ENCODE measurements at places on chromosomes 12 and 14.

DNA sequence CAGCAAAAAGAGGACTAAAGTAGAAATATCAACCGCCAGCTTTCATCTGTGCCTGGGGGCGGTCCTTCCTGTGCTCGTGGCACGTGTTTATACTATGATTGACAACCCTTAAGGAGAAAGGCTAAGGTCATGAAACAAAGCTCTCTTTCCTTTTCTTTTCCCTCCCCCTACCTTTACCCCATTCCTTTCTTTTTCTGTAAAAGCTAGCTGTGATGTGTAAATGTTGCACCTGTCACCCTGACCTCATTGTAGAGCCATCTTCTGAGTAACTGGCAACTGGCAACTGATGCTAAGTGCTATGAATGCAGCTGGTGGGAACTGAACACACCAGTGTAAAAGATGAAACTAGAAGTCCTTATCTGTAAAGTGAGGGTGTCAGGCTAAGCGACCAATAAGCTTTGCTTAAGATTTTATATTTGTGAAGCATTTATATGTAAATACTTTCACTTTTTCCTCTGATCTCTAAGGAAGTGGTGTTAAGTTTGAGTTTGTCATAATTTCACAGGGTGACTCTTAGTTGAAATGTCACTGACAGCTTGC, 102.8 kb upstream of the BCAT1 start:
- peak; percentile 65 for DNase-seq

- no peak for DNase-seq
These were observed 301.7 kb downstream of the KCNH5 start for GRCh38 chr14:62743560-62743959.

DNA sequence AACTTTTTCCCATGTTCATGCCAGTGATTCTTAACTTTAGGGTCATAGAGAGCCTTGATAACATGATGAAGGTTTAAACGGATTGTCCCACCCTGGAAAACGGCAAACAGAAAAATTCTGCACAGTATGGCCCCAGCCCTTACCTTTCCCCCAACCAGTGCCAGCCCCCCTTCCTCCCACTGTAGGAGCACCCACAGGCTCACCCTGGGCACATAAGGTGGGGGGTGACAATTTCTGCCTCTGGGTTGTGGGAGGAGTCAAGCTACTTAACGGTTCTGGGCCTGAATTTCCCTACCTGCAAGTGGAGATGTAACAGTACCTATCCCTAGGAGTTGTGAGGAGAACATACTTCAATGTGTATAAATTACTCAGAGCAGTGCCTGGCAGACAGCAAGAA, 18.0 kb downstream of the XRCC3 start:
- DNase-seq = no peak

DNA sequence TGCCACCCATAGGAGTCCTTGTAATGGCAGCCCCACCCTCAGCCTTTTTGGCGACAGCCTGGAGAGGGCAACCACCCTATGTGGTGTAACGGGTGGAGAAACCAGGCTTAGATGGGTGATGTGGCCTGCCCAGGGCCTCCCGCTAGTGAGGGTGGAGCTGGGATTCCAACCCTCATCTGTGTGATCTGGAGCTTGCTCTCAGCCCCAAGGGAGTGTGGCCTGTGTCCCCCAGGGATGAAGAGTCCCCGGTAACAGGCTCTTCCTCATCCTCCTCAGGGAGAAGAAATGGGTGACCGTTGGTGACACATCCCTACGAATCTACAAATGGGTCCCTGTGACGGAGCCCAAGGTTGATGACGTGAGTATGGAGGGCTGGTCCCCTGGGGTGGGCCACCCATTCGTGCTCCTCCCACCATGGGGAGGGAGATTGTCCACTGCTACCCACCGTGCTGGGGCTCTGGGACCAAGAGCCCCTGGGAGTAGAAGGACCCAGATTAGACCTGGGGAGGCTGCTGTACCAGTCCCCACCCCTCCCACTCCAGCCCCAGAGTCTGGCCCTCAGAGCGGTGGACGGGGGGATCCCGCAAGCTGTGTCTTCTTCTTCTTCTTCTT, 8.8 kb downstream of the BCL7A start:
- no peak for DNase-seq

DNA sequence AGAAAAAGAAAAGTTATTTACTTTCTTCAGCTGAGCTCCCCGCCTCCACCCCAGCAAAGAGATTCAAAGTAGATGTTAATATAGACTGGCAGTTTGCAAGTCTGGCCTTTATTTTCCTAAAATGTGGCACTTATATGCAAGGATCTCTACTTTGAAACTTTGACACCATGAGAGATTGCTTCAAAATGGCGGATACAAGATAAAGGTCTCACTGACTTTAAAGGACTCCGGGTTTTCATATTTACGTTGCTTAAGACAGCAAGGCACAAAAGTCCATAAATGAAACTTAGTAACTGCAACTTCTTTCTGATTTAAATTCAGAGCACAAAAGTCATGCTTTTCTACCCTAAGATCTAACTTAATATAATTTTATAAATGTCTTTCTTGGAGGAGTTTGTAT, 3.5 kb downstream of the OTX2 start:
- no peak for DNase-seq

DNA sequence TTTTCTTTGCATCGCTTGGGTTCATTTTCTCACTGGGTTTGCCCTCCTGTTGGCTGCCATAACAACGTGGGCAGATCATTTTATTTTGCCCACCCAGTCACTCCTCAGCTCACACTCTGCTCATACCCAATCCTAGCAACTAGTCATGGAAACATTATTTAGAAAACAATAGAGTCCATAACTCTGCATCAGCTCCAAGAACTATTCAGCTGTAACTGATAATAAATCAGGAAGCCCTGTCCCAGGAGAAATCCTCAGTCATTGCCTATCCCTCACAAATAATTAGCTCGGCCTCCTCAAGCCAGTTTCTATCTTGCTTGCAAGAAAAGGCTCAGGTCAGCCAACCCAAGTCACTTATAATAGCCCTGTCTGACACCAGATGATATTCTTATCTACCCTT, 43.2 kb downstream of the RTN1 start:
- DNase-seq = no peak

- DNase-seq = no peak
These were observed 38.5 kb upstream of the KCNMB4 start for GRCh38 chr12:70327541-70327940.

GRCh38 chr14:101198398-101199027, 295.0 kb upstream of the RTL1 start:
- no peak for DNase-seq

GRCh38 chr12:51399891-51400290, 8.7 kb upstream of the GALNT6 start:
- DNase-seq = no peak

DNA sequence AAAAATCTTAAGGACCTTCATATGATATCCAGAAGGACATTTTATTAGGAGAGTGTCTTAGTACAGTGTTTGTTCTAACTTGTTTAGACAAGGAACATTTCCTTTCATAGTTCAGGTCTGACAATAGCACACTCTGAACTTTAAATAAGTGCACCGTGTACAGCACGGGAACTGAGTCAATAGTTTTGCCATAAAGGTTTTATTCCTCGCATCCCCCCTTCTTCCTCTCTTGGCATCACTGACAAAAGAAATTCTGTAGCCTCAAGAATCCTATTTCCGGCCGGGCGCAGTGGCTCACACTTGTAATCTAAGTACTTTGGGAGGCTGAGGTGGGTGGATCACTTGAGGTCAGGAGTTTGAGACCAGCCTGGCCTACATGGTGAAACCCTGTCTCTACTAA, 58.3 kb downstream of the TMCC3 start:
- DNase-seq = no peak

GRCh38 chr12:42192686-42193085, 45.4 kb downstream of the YAF2 start:
- DNase-seq = no peak

DNA sequence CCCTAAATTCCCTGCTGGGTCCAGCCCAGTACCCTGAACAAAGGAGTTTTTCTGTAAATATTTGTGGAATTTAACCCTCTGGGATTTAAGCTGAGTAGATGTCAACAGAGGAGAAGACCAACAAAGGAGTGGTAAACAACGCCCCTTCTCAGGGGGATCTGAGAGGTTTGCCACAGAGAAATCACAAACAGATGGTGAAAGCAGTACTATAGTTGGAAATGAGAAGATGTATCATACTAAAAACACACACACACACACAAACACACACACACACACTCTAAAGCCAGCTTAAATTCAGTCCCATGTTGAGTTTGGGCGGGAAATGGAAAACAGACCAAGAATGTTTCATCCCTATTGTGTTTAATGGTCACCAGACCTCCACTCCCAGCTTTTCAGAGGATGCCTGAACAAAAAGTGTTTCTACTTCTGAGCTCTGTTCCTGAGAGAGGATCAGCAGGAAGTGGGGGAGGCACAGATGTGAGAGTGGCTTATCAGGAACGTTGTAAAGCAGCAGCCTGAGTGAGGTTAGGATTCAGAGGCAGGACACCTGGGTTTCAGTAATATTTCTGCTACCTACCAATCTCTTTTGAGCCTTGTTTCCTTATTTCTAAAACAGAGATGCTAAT, 3.2 kb downstream of the BIN2 start:
- no peak for DNase-seq

- no peak for DNase-seq
These were observed 272.4 kb upstream of the NPAS3 start for GRCh38 chr14:32666308-32666707.

GRCh38 chr12:101068836-101069235, 141.2 kb downstream of the SLC5A8 start:
- DNase-seq = no peak

GRCh38 chr12:11798006-11798708, 148.7 kb downstream of the ETV6 start:
- DNase-seq = peak; percentile 38

DNA sequence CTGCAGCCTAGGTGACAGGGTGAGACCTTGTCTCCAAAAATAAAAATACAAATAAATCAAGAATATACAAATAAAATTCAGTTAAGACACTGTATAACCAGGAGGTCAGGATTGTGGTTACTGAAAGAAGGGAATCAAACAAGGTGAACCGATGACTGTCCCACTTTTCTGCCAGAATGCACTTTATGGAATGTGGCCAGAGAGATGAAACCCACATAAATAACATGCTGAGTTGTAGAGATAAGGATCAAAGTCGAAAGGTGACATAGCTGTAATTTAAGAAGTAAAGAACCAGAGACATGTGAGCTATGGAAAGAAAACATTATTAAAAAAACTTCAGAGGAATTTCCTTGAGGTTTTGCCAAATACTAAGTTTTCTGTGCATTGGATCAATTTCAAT, 1098.2 kb upstream of the USP15 start:
- DNase-seq = no peak

DNA sequence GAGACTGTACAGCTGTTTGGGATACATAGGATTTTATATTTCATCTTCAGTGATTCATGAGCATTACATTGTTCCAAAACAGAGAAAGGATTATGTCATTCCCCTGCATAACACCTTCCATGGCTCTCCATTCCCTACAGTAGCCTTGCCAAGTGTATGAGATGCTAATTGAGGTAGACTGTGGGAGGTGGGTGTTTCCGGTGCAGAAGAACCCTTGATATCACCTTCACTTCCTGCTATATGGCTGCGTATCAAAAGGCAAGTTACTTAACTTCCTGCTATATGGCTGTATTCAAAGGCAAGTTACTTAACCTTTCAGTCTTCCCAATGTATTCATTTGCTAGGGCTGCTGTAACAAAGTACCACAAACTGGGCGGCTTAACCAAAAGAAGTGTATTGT, 11.2 kb downstream of the FAR2 start:
- DNase-seq = peak; percentile 14

DNA sequence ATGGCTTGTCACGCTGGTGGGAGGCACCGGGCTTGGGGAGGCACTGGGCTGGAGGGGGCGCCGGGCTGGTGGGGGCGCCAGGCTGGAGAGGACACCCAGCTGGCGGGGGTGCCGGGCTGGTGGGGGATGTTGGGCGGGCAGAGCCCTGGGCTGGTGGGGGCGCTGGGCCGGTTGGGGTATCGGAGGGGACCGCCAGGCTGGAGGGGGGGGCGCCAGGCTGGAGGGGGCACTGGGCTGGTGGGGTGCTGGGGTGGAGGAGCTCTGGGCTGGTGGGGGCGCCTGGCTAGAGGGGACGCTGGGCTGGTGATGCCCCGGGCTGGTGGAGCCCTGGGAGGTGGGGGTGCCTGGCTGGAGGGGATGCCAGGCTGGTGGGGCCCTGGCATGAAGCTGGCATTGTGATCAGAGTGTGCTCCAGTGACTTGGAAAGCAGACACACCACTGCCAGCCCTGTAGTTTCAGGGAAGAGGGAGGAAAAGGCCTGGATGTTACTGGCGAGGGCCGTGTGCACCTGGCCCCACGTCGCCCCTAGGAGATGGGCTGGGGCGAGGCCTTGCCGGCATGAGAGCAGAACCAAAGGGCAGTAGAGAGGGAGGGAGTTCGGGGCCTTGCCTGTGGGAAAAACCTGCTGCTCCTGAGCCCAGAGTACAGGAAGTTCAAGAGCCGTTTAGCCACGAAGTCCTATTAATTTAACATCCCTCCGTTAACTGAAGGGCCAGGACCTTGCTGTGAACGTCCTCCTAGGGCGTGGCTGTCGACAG, 13.1 kb downstream of the TEDC1 start:
- no peak for DNase-seq

DNA sequence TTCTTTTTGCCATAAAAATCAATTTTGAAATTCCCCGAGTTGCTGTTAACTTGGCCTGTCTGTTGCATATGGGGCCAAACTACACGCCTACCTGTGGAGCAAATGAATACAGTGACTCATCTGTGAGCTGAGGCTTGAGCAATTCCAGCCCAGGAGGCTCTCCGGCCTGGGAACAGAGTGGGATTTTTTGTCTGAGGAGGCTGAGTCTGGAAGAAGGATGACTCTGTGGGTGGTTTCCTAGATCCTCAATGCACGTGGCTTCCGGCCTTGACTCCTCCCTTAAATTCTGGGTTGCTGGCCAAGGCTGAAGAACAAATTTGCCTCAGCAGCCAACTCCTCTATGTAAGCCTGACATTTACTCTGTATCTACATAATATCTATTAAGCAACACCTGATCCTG, 124.1 kb downstream of the SSPN start:
- peak; percentile 58 for DNase-seq

DNA sequence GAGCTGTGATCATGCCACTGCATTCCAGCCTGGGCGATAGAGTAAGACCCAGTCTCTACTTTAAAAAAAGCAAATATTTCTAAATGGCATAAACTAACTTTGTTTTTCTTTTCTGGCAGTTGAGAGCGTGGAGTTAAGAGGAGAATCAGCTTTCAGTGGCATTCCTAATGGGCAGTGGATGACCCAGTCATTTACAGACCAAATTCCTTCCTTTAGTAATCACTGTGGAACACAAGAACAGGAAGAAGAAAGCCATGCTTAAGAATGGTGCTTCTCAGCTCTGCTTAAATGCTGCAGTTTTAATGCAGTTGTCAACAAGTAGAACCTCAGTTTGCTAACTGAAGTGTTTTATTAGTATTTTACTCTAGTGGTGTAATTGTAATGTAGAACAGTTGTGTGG, 21.2 kb downstream of the TDG start:
- DNase-seq = no peak

DNA sequence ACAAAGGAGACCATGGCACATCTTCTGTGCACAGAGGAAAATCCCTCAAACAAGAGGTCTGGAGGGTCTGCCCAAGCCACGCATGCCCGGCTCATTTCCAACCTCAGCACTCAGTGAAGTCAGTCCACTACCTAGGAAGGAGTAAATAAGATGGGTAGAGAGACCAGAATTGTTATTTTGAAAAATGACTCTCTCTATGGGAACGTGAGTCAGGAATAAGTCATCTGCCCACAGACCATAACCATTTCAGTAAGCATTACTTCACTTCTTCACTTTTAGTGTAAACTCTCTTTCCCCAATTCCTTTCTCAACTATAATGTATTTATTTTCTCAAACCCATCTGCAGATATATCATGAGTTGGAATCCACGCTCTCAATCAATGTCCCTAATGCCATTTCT, 1039.9 kb upstream of the USP15 start:
- DNase-seq = no peak

- DNase-seq = no peak
These were observed 10.7 kb upstream of the NEUROD4 start for GRCh38 chr12:55008944-55009585.

- DNase-seq = no peak
These were observed 17.1 kb downstream of the GSC start for GRCh38 chr14:94752591-94753436.
